Fibroblast of lung (primary cell): ENCODE measurements at places on chromosomes 4 and X. TPM values are rescaled to one million over a fixed set of nuclear protein-coding genes. Genes with fewer than 3 reads are reported as not detected.

The MED14 gene
- 8.5 and 18.3 TPM in 2 replicates for total RNA-seq

The LANCL3 gene
- under 0.01 TPM in 1 of 2 replicates, not detected in the other for total RNA-seq

DNA sequence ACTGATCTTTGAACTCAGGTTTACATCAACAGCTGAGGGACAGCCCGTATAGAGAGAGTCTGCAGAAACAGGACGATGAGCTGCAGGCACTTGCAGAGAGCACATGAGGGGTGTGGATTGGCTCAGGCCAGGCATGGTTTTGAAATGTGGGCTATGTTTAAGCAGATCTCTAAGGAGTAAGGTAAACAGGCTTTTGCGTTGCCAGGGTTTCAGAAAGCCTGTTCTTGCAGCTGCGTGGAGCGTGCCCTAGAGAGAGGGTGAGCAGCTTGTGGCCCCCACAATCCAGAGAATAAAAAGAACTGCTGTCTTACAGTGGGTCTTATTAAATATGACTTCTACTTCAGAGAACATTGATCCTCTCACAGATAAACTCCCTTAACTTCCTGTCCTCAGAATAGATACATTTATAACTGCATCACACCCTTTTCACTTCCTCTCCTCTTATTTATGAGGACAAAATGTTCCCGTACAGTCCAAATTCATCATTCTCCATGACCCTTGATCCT is 64.1 kb downstream of the TMA16 start:
- no peaks in the 10 kb centered on the region for H3K4me1 ChIP-seq
- H3K36me3 ChIP-seq = no peaks in the 10 kb centered on the region

DNA sequence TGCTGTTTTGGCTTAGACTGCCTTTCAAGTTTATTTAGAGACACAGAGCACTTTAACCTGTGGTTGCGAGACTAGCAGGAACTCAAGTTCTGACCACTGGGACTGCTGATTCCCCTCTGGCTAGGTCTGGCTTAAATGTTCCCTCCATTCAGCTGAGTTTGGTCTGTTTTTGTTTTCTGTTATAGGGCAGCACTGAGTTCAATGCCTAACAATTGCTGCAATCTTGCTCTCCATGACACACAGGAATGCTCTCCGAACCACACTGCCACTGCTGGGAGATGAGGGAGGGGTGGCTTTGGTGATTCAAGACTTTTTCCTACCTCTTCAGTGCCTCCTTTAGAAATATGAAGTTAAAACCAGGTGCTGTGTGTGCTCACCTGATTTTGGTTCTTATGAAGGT is 106.3 kb upstream of the EOLA2 start:
- peaks cover under 1% of the 10 kb centered on the region for H3K4me1 ChIP-seq
- no peak overlapping the region for H3K27ac ChIP-seq
- no peaks in the 10 kb centered on the region for H3K36me3 ChIP-seq
- DNase-seq = no peak

GRCh38 chr4:45100956-45101818 is 374.8 kb upstream of the GNPDA2 start:
- H3K27ac ChIP-seq = no peak overlapping the region
- no peak overlapping the region for H3K4me3 ChIP-seq
- no peaks in the 10 kb centered on the region for H3K36me3 ChIP-seq
- H3K4me1 ChIP-seq = no peaks in the 10 kb centered on the region
- H3K27me3 ChIP-seq = no peaks in the 10 kb centered on the region
- peak; percentile 50 for DNase-seq

- H3K4me1 ChIP-seq = no peaks in the 10 kb centered on the region
- H3K27ac ChIP-seq = no peak overlapping the region
- no peaks in the 10 kb centered on the region for H3K36me3 ChIP-seq
- H3K27me3 ChIP-seq = no peaks in the 10 kb centered on the region
- H3K4me3 ChIP-seq = no peak overlapping the region
Measured at GRCh38 chr4:89173336-89174090, 62.2 kb downstream of the TIGD2 start.

DNA sequence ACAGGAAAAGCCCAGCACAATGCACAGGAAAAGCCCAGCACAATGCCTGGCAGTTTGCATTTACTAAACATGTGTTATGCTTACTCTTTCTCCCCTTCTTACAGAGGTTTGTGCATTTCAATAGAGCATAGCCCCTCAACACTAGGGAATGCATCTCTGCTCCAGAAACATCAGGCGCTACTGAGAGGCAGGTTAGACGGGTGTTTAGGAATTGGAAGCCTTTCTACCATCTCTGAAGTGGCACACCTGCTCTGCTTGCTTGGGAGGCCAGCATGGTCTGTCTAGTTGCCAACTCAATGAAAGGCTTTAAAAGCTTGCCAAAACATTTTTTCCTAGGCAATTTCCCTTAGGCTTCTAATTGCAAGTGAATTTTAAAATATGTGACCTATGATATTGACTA is 55.7 kb downstream of the GRID2 start:
- no peak for DNase-seq
- H3K4me3 ChIP-seq = no peak overlapping the region
- H3K4me1 ChIP-seq = no peaks in the 10 kb centered on the region

DNA sequence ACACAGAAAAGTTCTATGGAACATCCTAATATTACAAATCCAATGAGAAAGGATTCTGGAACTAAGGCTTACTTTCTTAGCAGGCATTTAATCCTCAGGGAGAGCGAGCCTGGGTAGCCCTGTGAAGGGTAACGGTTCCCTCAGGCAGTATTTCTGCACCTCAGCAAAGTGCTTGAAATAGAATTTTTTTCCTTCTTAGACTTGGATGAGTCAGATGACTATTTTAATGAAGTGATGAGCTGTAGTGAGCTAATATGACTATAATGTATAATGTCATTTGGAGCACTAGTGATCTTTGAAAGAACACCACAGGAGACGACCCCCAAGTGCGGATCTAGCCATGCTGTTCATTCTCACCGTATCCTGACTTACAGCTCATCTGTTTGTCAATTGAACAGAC is 493.0 kb upstream of the FAM241A start:
- no peak for DNase-seq
- H3K4me3 ChIP-seq = no peak overlapping the region
- no peaks in the 10 kb centered on the region for H3K36me3 ChIP-seq
- H3K27me3 ChIP-seq = no peaks in the 10 kb centered on the region

The IDH3G gene
- total RNA-seq = 37.8 and 44.6 TPM in 2 replicates

DNA sequence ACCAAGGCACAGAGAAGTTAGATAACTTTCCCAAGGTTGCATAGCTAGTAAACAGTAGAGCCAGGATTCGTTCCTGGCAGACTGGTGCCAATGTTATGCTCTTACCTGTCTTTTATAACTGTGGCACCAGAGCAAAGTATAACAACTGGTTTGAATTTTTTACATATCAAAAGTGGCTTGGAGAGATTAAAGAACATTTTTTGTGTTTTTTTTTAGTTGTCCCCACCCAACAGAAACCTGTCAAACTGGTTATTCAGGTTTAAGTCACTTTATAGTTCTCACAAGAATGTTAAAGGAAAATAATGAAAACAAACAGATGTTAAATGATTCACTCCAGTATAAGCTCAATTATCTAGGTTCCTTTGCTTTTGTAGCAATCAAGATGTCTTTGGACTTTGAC is 15.6 kb upstream of the FAM47E start:
- no peak for DNase-seq
- H3K4me1 ChIP-seq = peaks cover 3% of the 10 kb centered on the region
- no peak overlapping the region for H3K4me3 ChIP-seq
- H3K27ac ChIP-seq = no peak overlapping the region
- H3K36me3 ChIP-seq = no peaks in the 10 kb centered on the region

DNA sequence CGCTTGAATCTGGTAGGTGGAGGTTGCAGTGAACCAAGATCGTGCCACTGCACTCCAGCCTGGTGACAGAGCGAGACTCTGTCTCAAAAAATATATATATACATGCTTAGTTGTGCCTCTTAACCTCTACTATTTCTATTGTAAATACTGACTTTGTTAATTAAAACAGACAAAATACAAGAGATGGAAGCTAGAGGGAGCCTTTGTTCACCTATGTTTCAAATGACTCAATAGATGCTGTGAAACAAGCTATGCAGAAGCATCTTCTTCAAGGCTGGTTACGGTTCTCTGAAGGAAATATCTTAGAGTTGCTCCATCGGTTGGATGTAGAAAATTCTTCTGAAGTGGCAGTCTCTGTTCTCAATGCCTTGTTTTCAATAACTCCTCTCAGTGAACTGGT is 6.2 kb downstream of the NCAPG start:
- H3K4me3 ChIP-seq = no peak overlapping the region
- H3K27ac ChIP-seq = no peak overlapping the region
- H3K4me1 ChIP-seq = peaks cover 2% of the 10 kb centered on the region
- peak; percentile 87 for DNase-seq
- no peaks in the 10 kb centered on the region for H3K36me3 ChIP-seq
- H3K27me3 ChIP-seq = no peaks in the 10 kb centered on the region

- no peaks in the 10 kb centered on the region for H3K4me1 ChIP-seq
- H3K27ac ChIP-seq = no peak overlapping the region
Measured at GRCh38 chrX:129769467-129770154, 10.1 kb upstream of the SASH3 start.

DNA sequence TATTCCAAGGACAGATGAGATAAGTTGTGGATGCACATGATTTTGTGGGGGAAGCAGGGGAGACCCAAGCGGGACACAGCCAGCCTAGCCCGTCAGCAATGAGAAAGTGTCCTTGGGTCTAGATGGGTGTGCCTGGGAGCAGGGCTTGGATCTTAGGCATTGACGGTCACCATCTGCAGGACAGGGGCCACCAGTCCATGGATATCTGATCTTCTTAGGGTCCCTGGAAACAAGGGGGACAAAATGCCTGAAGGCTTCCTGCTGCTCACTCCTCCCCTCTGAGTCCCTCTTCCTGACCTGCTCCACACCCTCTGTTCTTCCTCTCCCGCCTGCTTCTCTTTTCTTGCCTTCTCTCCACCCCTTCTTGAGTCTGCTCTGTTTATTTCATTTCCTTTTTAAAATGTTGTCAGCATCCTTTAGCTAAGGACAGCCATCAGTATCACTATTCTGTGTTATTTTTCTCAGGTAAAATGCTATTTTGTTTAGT is 298.4 kb downstream of the RAPGEF2 start:
- H3K4me3 ChIP-seq = no peak overlapping the region
- H3K36me3 ChIP-seq = no peaks in the 10 kb centered on the region
- peak overlapping the region; percentile 35 for H3K27ac ChIP-seq

GRCh38 chr4:76952656-76953582 is 3.4 kb downstream of the SEPTIN11 start:
- peak overlapping the region; percentile 94 for H3K27ac ChIP-seq
- peaks cover 3% of the 10 kb centered on the region for H3K36me3 ChIP-seq
- H3K4me1 ChIP-seq = peaks cover 25% of the 10 kb centered on the region
- peak overlapping the region; percentile 91 for H3K4me3 ChIP-seq
- DNase-seq = no peak

- no peaks in the 10 kb centered on the region for H3K36me3 ChIP-seq
- H3K4me1 ChIP-seq = no peaks in the 10 kb centered on the region
- no peaks in the 10 kb centered on the region for H3K27me3 ChIP-seq
- H3K27ac ChIP-seq = no peak overlapping the region
- H3K4me3 ChIP-seq = no peak overlapping the region
Measured at GRCh38 chr4:84235126-84235944, 263.8 kb downstream of the NKX6-1 start.

DNA sequence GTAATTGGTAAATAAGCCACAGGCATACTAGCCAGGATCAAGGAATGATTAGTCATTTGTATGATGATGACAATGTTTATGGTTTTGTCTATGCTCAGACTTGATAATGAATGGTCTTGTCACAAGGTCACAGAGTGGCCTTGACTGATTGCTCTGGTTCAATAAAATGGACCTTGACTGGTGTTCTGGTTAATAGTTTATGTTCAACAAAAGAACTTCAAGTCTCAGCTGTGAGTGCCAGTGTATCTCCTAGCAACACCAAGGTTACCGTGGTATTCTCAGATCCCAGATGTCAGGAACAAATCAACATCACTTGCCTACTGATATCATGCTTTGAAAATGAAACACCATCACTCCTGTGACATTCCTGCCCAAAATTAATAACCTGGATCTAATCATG is 16.3 kb upstream of the LRAT start:
- DNase-seq = no peak
- H3K4me3 ChIP-seq = no peak overlapping the region
- no peaks in the 10 kb centered on the region for H3K27me3 ChIP-seq
